ENCODE measurements at places on chromosomes 4 and X.
A peak's percentile ranks its signal among the peaks of the same experiment; 100 is the strongest.

DNA sequence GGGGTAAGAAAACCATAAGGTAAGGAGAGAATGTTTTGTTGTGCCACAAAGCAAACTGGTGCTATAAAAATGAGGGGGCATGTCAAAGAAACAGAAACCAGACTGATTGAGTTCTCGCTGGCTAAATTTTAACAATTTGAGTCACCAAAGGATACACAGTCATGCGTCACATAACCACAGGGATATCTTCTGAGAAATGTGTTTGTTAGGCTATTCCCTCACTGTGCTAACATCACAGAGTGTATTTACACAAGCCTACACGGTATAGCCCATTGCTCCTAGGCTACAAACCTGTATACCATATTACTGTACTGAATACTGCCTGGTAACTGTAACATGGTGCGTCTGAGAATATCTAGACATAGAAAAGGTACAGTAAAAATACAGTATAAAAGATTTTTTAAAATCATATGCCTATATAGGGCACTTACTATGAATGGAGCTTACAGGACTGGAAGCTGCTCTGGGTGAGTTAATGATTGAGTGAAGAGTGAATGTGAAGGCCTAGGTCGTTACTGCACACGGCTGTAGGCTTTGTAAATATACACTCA, 50.1 kb downstream of the FBXW7 start:
- DNase-seq = no peak

GRCh38 chr4:79632114-79632513, 224.1 kb upstream of the GK2 start:
- no peak for DNase-seq

- DNase-seq = peak; percentile 35
These were observed 5.8 kb downstream of the ANOS1 start for GRCh38 chrX:8726031-8726652.

DNA sequence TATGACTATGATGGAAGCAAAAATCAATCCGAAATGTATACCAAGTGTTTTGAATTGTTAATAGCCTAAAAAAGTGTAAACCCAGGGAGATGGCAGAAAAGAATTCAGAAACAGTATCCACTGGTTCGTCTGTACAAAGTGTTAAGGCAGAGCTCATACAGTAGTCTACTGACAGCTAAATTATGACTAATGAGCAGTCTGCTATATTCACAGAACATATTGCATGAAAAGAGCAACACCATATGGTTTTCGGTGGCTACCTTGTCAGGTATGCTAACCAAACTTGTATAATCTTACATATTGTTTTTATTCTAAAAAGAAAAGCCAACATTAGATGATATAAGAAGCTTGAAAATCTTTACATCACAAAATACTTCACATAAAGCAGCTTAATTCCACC, 18.5 kb downstream of the EPHA5 start:
- no peak for DNase-seq

DNA sequence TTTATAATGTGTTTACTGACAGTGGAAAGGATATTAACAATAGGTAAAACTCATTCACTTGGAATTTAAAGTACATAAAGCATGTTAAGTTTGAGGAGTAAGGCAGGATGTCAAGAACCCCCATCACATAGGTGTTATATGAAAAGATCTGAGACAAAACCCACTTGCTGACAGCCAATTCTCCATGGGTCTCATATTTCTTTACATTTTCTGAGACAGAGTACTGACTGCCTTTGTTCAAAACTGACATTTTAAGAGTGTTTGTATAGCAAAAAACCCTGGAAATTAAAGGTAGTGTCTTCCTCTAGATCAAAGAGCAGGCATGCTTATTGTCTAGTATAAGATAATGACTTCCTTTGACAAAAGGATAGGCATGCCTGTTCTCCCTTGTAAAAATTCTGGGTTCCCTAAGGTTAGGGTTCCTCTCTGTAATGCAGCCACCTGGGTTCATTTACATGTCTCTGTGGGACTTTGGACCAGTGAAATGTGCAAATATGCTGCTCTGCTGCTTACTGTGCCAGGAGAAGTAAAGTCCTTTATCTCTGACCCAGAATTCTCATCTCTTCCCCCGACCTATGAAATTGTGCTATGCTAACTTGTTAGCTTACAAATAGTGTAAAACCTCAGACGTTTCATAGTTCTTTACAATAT, 123.6 kb downstream of the PCDH18 start:
- DNase-seq = peak; percentile 51

GRCh38 chr4:40187386-40187906, 9.4 kb upstream of the RHOH start:
- DNase-seq = no peak

GRCh38 chrX:12971282-12972003, 3.5 kb upstream of the TMSB4X start:
- DNase-seq = no peak

- DNase-seq = no peak
These were observed 176.0 kb upstream of the WDFY3 start for GRCh38 chr4:85142451-85142850.

DNA sequence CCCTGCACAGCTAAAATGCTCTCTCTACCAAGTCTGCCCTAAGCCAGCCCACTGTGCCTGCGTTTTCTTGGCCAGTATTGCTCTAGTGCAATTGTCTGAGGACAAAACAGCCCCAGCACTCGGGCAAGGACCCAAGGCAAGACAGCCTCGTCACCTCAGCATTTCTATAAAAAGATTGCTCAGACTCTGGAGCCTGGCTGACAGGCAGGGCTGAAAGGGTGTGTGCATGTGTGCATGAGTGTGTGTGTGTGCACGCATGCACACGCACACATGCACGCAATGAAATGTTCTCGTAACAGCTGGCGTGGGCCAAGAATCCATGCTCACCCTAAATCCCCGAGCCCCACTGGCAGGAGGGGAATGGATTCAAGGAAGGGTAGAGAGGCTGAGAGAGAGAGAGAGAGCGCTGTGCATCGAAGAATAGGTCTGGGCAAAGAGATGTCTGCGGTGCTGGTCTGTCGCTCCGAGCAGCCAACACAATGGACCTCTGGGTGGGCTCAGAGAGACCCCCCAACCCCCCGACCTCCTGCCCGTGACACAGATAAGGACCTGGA, 579.2 kb downstream of the BCOR start:
- no peak for DNase-seq

DNA sequence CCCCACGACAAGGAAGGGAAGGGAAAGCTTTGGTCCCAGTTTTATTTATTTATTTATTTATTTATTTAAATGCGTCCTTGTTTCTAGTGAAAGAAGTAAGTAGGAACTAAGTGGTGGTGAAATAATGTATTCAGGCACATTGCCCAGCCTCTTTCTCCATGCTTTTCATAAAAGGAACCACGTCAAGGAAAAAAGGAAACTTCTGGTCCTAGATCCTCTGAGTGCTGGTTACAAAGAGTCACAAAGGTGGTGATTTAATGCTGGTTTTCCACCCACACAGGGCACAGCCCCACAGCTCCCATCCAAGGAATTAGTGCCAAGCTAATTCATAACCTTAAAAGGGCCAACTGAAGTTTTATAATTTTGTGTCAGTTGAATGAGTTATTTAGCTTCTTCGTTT, 206.6 kb upstream of the GYPA start:
- no peak for DNase-seq

GRCh38 chr4:85209161-85209560, 242.7 kb upstream of the WDFY3 start:
- DNase-seq = no peak

GRCh38 chr4:145909281-145909715, 29.3 kb downstream of the ZNF827 start:
- DNase-seq = peak; percentile 91

DNA sequence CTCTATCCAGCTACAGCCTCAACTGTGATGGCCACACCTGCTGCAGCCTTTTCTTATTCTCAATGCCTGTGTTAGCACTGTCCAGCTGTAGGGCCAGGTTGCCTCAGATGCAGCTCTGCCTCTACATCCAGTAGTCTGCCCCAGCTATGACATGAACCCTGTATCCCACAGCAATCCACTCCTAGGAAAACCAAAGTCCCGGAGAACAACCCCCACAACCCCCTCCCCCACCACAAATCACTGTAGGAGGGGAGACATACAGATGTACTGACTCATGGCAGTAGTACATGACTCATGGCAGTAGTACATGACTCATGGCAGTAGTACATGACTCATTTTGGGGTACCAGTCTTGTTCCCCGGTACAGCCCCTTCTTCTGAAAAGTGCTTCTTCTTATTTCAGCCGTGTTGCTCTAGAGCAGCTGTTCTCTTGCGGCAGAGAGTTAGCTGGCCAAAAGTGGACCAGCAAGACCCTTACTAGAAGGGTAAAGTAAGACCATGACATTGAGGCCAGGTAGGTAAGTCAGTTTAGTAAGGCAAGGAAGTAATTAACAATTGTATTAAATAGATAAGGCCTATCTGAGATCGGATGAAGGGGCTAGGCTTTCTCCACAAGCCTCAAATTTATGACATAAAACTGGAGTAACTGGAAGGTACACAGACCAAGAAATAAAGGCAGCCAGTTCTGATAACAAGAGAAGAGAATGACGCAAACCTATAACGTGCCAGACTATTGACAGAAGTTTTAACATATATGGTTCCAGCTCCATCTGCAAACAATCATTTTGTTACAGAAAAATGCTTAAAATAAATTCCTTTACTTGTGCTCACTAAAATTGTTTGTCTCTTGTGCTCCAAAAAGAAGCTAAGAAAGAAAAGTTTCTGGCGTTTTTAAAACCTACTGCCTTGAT, 221.4 kb downstream of the TACR3 start:
- no peak for DNase-seq

GRCh38 chr4:48706736-48707135, 73.3 kb downstream of the FRYL start:
- no peak for DNase-seq

- no peak for DNase-seq
These were observed 29.0 kb downstream of the RNF4 start for GRCh38 chr4:2497931-2498330.

DNA sequence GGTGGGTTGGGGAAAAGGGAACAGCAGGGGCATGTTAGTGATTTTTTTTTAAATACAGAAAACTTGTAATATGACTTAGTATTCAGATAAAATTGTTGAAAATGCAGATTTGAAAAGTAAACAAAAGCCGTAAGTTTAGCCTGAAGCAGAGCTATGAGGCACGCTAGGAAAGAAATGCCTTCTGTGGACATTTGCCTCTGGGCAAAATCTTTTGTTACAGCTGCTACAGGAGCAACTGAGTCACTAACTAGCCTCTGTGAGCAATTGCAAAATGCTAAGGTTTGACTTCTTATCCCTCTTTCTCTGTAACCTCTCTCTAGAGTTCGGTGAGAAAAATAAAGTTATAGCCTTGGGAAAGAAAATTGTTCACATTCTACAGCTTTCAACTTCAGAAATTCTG, 350.0 kb downstream of the SLC7A11 start:
- no peak for DNase-seq

DNA sequence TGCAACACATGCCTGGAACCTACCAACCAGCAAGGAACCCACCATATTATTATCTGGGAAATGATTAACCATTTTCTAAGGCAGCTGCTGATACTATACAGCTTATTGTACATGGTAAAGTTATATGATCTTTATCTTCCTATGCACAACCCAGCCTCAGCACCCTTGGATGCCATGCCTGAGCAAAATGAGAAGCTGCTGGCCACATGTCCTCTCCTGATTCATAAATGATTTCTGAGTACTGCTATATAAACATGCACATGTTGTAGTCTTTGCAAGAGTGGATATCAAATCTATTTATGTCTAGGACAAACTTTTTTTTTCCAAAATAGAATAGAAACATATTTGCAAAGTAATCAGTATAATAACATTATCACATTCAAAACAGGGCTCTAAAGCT, 1043.6 kb downstream of the CCSER1 start:
- no peak for DNase-seq

DNA sequence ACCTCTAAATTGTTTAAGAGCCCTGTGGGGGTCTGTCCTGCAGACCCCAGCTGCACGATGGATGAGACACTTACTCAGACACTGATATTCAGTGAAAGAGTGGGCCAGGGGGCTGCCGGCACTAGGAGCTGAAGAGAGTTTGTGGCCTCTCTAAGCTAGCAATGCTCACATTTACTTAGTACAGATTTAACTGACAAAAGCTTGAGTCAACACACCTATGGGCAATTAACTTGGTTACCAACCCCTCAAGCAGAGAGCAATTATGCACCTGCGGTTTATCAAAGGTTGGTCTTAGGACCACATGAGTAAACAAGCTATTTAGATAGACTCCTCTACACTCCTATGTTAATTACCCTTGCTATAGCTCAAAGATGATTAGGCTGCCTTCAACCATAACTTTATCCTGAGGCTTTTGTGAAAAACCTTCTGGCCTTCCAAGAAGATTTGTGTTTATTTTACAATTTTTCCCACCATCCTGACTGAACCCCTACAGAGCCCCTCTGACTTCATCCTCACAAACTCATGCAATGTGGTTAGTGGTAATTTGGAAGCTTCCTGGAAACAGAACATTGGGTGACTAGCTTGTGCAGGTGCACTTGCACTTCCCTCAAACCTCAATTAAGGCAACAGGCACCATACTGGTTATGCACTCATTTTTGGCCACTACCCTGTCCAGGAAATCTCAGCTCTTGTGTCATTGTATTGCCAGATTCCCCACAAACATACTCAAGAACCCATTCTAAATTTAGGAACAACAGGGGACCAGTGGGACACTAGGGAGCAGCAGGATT, 234.4 kb upstream of the ITM2A start:
- peak; percentile 2 for DNase-seq

GRCh38 chr4:105666693-105667092, 41.8 kb downstream of the INTS12 start:
- DNase-seq = peak; percentile 47

- no peak for DNase-seq
These were observed 49.6 kb downstream of the PRPS1 start for GRCh38 chrX:107677909-107678308.

DNA sequence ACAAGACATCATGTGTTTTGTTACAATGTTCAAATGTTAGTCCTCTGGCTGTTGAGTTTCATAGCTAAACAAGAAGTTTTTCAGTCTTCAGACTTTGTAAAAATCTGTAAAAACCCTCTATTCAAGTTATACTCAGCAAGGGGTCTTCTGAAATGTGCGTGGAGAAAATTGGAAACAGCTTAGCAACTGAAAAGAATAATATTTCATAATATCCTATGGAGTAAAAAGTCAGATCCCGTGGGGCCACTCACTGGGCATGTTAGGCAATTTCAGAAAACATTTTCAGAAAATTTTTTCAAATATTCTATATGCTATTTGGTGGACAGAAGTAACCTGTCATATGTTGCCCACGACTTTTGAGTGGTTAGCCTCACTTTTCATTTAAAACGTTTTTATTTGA, 118.3 kb downstream of the CORIN start:
- DNase-seq = no peak
